Anterior cingulate cortex (tissue), 58 donors: ENCODE measurements at places on chromosomes 12 and 14.

DNA sequence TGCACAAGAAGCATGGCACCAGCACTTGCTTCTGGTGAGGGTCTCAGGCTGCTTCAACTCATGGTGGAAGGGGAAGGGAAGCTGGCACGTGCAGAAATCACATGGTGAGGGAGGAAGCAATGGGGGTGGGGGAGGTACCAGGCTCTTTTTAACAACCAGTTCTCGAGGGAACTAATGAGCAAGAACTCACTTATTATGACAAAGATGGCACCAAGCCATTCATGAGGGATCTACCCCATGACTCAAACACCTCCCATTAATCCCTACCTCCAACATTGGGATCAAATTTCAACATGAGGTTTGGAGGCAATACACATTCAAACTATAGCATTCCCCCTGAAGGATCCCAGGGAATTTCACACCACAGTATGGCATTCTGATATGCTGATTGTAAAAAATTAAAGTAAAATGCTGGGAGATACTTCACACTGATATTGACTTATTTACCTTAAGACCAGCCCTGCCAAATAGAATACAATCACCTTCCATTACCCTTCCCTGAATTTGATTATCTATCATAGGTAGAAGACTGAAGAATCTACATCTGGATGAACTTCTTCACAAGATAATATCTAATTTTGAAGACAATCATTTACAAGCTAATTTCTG lies 201.7 kb upstream of the PLXNC1 start:
- DNase-seq: no peak

- DNase-seq: no peak
These were observed 172.8 kb downstream of the ETV6 start for GRCh38 chr12:11822081-11822834.

DNA sequence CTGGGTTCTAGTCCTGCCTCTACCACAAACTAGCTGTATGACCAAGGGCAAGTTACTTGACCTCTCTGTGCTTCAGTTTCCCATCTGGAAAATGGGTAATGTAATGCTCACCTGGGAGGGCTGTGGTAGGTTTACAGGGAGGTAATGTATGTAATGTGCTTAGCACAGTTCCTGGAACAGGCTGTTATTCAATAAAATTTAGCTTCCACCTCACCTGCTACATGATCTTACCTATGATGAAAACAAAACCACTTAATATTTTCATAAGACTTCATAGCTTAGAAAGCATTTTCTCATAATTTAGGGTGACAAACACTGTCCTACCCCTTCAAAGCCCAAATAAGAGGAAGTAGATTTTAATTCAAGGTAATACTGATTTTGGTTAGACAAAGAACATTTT lies 530.6 kb downstream of the FUT8 start:
- no peak for DNase-seq

DNA sequence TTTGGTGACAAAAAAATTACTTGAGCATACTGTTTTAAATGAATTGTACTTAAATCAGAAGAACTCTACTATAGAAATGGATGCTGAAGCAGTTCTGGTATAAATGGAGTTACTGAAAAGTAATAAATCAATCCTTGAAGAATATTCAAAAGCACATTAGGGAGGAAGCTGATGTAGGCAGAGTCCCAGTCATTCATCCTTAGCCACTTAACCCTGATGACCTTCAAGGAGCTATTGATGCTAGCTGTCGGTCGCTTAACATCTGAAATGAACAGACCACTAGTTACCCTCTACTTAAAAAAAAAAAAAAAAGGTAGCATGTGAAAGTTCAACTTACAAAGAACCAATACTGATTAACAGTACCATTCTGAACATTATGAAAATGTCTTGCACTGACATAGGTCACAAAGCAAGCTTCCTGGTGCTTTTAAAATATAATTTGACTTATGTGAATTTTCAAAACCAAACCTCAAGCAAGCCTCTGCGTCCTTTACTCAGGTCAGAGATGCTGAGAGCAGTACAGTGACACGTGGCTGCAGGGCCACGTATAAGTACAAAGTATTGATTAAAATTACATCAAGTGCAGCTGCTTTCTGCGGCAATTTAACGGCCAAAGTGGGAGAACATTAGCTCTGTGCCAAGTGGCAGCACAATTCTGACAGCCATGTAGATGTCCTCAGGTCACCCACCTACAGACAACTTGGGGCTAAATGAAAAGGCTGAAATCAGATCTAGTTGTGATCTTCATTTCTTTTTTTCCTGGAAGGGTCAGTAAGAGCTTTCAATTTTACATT lies 18.1 kb downstream of the PPM1H start:
- no peak for DNase-seq

DNA sequence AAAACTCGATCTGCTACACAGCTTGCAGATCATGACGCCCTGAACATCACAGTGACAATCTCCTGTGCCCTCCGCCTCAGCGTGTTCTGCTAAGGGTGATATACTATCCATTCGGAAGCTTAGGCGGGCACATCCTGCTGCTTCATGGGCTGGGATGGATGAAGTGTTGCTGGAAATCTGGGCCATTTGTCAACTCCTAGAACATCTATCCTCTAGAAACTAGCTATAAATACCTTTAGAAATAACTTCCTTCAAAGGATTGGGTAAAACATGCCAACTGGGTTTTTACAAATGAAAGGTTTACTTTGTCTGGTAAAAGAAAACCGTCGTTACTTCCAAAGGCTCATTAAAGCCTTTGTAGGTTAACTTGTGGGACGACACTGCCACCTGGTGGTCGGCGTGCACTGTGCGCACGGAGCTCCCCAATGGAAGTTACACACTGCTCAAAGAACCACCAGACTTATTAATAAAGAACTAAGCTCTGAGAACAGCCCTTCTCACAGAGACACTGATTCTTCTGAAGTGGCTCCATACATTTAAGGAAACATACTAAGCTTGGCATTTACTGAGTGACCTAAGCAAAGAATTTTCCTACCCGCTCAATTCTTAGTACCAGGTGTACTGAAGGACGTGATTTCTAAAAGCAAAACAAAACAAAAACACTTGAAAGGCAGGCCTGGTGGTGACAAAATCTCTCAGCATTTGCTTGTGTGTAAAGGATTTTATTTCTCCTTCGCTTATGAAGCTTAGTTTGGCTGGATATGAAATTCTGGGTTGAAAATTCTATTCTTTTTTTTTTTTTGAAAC lies 21.6 kb upstream of the CACNA2D4 start:
- peak; percentile 80 for DNase-seq

DNA sequence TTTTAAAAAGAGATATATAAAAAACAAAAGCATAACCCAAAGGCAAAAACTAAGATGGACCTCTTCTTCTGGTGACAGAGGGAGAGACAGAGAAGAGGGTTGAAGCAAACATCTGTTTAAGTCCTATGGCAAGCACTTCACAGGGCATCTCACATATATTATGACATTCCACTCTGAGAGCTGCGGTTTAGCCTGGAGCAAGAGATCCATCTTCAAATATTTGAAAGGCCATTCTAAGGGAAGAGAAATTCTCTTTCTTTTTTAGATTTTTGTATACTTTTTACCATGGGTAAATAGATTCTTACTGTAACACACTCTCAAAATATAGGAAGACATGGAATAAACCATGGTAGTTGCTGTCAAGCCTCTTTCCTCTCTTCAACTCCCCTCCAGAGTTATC lies 204.1 kb downstream of the GXYLT1 start:
- DNase-seq: no peak

DNA sequence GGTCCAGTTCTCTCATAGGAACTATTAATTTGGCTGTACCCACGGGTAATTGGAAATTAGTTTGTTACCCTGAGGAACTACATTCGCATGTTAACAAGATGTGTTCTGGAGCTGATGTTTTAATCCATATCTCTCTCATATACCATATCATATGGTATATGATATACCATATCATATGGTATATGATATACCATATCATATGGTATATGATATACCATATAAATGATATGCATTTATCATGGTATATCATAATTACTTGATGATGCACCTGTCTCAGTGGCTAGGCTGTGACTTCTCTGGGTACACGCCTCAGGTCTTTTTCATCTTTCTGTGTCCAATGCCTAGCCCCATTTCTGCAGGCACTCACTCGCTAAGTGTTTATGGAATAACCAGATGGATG lies 13.0 kb downstream of the KCNK10 start:
- DNase-seq: no peak

- no peak for DNase-seq
These were observed 11.4 kb upstream of the LRTM2 start for GRCh38 chr12:1808798-1809480.

DNA sequence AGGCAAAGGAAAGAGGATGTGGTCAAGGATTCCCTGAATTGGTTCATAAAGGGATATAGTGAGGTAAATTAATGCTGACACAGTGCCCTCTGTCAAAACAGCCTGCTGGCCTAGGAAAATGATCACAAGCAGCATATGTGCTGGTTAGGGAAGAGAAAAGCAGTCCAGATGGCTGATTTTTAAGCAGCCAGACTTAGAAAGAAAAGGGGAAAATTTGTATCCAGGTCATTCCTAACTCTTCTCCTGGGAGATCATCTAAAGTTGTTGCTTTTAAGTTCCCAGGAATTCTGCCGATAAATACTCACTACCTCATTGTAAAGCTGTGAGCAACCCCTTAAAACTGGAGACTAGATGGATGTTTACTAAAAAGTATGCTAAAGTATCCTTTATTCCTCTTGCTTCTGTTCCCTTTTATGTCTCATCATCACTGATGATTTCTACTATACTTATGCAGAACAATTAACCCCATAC lies 46.4 kb upstream of the CNOT2 start:
- DNase-seq: no peak

DNA sequence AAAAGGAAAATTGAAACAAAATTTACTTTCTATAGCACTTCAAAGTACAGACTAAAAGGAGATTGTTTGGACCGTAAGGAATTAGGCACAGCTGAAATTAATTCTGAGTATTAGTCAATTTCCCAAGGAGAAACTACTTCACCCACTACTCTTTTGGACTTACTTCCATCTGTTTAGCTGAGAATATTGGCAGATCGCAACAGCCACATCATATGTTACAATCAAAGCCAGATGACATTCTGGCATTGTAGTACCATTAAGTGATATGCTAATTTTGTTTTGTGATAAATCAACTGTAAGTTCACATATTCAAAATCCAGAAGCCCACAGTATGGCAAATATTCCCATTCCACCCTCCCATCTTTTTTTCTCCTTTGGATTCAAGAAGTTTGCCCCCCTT lies 47.1 kb upstream of the ANKS1B start:
- DNase-seq: no peak

- DNase-seq: no peak
These were observed 29.1 kb downstream of the PAWR start for GRCh38 chr12:79661629-79662028.

DNA sequence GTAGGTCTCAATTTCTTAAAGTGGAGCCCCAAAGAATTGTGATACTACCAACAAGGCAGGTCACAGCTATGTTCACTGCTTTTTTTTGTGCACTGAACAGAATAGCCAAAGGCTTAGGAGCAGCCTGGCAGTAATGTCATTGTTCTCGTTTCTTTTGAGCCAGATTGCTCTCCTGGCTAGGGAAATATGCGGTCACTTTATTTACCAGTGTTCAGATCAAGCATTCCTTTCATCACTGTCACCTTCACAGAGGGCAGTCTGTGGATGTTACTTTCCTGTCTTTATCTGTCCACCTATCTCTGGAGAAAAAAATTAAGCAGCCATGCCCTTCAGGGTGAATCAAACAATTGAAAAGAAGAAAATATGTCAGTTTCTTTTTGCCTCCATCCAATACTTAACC lies 159.6 kb downstream of the BTG1 start:
- no peak for DNase-seq

DNA sequence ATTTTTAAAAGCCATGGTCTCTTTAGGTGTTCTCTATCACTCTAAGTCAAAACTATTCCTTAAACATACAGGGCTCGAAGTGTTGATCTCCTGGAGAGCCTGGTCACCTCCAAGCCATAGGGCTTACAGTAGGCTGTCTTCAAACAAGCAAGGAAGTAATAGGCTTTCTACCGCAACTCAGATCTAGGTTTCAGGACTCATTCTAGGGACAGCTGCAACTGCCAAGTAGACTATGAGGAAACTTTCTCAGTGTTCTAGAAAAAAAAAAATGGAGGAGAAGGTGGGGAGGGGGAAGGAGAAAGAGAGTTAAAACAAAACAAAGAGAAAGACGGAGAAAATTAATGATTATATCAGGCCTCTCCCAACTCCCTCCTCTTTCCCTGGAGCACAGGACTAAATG lies 106.9 kb upstream of the ETV6 start:
- DNase-seq: no peak

- no peak for DNase-seq
These were observed 312.2 kb downstream of the SSPN start for GRCh38 chr12:26507613-26508012.

GRCh38 chr14:98114122-98114895 lies 1157.7 kb downstream of the BCL11B start:
- DNase-seq: no peak

- no peak for DNase-seq
These were observed 925 bp downstream of the DICER1 start for GRCh38 chr14:95156161-95157047.

DNA sequence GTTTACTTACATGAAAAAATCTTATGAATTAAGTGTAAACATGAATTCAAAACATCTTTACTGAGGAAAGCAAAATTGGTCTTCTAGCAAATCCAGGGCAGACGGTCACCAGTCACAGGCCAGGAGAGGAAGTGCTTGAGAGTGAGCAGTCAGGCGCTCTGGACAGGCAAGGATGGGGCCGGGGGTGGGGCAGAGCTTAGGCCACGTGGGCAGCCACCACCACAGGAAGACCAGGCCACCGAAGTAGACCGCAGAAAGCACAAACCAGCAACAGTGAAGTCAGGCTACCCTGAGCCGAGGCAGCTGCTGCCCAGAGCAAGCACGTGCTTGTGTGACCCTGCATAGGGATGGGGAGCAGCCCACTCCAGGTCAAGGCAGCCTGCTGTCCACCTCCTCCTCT lies 33.5 kb downstream of the SLC6A12 start:
- no peak for DNase-seq

GRCh38 chr12:2161473-2161872 lies 108.7 kb downstream of the CACNA1C start:
- no peak for DNase-seq

DNA sequence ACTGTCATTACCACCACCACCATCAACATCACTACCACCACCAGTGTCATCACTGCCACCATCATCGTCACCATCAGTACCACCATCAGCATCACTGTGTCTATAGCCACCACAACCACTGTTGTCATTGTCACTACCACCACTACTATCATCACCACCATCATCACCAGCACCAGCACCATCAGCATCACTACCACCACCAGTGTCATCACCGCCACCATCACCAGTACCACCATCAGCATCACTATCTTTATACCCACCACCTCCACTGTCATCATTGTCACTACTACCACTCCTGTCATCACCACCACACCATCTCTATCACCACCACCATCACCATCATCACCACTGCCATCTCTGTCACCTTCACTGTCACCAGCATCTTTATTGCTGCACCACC lies 60.6 kb downstream of the BEGAIN start:
- DNase-seq: no peak
